ENCODE measurements at places on chromosomes 3 and 15. TPM values are rescaled to one million over a fixed set of nuclear protein-coding genes. Genes with fewer than 3 reads are reported as not detected.
A peak's percentile ranks its signal among the peaks of the same experiment; 100 is the strongest.

GRCh38 chr3:23376516-23377248 lies 173.6 kb downstream of the UBE2E2 start:
- DNase-seq, result peak; percentile 23

DNA sequence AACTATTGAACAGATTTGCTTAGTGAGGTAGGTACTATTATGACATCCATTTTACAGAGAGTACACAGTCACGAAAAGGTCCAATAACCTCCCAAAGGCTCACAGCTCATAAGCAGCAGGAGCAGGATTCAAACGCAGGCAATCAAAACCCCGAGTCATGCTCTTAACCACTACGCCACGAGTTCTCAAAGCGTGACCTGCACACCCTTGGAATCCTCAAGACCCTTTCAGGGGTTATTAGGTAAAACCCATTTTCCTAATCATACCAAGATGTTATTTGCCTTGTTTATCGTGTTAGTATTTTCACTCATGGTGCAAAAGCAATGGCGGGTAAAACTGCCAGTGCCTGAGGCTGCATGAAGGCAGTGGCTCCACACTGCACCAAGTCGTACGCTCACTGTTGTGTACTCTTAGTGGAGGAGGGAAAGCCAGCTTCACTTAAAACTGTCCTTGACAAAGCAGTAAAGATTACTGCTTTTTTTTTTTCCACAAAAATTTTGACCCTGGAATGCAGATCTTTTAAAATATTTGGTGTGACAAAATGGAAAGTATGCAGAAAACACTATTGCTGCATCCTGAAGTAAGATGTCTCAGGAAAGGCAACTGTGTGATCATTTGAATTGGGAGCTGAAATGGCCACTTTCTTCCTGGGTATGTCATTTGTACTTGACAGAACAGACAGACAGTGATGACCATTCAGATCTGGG lies 96.1 kb downstream of the IGF2BP2 start:
- peak; percentile 74 for DNase-seq

- DNase-seq, result no peak
Measured at GRCh38 chr3:142489572-142490323, 41.9 kb upstream of the XRN1 start.

DNA sequence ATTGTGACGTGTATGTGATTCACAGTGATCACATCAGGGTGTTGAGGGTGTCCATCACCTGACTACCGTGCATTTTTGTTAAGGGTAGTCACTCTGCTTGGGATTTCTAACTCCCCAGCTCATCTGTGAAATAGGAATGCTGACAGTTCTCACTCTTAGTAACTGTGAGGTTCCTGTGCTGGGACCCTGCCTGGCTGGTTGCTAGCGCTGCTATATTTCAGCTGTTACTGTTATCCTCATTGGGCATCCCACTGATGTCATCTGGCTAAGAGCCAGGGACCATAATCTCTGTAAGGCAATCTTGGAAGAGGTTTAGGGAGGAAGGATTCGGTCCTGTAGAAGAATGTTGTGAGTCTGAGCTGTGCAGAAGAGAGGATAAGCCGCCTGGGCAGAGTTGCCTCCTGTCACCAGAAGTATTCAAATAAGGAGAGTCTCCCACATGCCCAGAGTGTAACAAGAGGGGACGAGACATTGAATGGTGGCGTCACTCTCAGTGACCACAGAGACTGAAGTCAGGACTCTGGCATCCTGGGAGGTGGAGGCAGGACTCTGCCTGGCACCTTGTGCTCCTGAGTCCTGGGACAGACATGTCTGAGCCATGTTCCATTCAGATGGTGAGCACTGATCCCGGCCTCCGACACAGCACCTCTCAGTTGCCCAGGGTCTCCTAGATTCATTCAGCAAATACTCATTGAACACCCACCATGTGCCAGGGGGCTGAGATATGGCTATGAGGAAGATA lies 52.2 kb downstream of the FBLN2 start:
- peak; percentile 80 for DNase-seq

DNA sequence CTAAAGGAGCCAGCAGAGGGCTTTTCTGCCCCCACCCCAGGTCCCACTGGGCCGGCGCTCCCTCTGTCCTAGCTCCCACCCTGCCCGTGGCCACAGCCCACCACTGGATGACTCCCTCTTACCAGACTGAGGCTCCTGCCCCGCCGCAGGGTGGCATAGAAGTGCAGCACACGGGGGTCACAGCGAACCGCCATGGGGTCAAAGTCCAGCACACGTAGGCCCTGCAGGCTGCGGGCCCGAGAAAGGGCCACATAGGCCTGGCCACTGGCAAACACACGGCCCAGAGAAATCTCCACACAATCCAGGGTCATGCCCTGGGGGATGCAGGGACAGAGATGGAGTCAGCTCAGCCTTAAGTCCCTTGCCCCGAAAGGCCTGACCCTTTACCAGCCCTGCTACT lies 9.0 kb downstream of the PIF1 start:
- no peak for DNase-seq

DNA sequence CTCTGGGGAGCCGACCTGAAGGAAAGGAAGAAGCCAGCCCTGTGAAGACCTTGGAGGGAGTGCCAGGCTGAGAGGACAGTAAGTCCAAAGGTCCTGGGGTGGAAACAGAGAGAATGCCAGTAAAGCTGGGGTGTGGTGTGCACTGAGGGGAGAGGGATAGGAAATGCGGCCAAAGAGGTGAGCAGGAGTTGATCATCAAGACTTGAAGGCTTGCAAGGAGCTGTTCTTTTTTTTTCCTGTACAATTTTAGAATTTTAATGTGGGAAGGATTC lies 73.8 kb downstream of the SYNPR start:
- no peak for DNase-seq

DNA sequence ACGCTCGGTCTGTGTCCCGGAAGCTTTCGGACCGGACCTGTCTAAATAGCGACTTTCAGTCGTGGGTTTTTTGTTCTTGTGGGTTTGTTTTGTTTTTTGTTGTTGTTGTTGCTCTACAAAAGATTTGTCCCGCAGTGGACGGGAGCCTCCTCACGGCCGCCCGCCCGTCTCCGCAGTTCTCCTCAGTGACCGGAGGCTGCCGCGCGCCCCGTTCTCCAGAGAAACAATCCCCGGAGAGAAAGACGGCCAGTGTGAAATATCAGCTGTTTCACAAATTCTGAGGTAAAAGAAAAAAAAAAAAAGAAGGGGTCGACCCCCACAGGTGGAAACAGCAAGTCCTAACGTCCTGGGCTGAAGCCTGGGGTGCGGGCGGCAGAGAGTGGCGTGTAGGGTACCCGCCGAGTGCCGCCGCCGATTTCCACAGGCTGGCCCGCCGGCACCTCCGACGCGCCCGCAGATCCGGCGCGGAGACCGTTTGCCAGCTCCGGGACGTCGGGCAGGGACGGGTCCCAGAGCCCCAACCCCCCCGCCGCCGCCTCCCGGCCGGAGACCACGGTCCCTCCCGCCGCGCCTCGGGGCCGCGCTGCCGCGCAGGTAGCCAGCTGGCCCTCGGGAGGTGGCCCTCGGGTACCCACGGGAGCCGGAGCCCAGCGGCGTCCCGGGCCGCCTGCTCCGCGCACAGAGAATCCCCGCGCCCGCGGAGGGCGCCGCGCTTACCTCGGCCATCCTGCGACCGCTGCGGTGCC lies 478 bp downstream of the BNC1 start:
- DNase-seq, result peak; percentile 60

GRCh38 chr15:90364251-90364650 lies 12.2 kb downstream of the ZNF774 start:
- DNase-seq, result peak; percentile 77

DNA sequence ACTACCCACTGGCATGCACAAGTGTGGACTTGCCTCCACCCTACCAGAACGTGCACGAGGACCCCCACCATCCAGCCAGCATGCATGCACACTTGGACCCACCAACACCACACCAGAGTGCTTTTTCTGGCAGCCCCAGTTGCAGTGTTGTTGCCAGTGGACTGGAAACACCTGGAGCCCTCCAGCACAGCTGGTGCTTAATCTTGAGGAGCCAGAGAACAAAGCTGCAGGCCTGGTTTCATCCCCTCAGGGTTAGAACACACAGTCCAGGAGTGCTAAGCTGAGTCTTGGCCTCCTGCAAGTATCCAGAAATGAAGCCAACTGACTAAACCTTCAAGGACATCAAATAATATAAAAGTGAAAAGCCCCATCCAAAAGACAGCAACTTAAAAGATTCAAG lies 888.0 kb downstream of the NTRK3 start:
- peak; percentile 7 for DNase-seq

- DNase-seq, result no peak
Measured at GRCh38 chr3:22239011-22239410, 488.0 kb upstream of the ZNF385D start.

DNA sequence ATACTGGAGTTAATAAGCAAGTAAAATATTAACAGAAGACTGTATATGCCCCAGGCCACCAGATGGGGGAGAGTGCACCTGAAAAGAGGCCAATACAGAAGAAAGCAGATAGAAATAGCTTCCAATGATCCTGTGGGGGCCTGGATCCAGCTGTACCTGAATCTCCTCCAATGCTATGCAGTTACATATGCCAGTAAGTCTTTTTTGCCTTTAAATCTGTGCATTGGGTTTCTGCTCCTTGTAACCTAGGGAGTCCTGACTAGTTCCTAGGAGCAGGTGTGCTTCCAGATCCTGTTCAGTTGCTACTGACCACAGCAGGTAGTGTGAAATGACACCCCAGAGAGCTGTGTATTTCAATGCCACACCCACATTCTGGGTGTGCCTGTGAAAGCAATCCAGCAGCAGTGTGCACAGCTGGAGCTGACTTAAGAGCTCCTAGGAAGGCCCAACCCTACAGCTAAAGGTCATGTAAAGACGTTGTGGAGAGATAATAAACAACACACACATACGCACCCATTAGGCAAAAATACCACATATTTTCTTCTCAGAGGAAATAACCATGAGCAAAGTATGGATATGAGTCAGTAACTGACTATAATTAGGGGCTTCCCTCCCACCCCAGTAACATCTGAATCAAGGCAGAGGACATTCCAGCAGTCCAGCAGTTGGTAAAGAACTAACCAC lies 62.2 kb upstream of the AKAP13 start:
- DNase-seq, result peak; percentile 89

- DNase-seq, result no peak
Measured at GRCh38 chr3:8864402-8865350, 95.3 kb upstream of the OXTR start.

DNA sequence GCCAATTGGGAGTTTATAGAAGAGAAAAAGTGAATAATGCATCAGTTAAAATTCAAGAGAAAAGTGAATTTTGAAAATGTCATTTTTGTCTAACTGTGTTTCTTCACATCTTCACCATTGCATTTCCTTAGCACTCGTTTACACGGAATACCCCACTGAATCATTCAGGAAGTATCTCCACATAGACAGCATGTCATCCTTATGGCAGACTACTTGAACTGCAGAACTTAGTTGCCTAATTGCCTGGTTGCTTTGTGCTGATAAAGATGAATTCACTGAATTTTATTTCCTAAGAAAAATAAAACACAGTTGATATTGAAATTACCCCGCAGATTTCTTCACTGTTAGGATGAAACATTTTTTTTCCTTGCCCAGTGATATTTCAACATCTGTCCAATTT lies 627.1 kb downstream of the ROBO1 start:
- peak; percentile 90 for DNase-seq

GRCh38 chr15:63497642-63498467 lies 6.5 kb upstream of the USP3 start:
- DNase-seq, result no peak

DNA sequence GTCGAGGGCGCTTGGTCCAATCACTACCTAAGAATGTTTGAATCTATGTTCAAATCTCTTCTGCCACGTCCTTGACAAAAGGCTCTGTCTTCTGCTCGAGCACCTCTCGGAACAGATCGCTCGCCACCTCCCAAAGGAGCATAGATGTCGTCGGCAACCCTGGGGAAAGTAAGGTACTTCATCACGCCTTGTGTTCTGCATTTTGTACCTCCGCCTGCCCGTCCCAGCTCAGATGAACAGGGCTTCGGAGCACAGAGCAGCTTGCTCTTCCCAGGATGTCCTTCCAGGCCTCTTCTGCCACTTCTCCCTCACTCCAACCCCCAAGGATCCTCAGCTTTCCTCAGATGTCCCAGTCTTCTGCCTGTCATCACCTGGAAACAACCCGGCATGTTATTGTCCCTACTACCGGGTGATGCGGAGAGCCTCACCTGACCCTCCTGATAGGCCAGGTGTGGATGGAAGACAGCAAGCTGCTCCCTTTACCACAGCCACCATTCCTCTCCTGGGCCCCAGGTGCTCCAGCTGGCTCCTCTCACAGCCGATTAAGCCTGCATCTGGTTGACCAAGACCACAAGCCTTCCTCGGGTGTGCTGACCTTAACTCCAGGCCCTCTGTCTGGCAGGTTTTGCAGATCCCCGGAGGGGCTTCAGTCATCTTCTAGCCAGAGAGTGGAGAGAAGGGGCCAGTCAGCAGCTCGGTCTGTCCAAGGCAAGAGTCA lies 270.5 kb downstream of the FAM43A start:
- no peak for DNase-seq

- DNase-seq, result no peak
Measured at GRCh38 chr15:89790661-89791060, 14.5 kb downstream of the MESP2 start.

Gene LMAN1L
- not detected for total RNA-seq

Gene TRIM69
- 9.7 TPM for total RNA-seq

Gene C3orf85
- total RNA-seq, result not detected

Gene CPN2
- total RNA-seq, result not detected

Gene ZNF592
- 9.8 TPM for total RNA-seq

Gene PLSCR5
- not detected for total RNA-seq

Gene C2CD4A
- not detected for total RNA-seq

Gene FOXL2
- total RNA-seq, result 3.7 TPM

Gene FEZF2
- not detected for total RNA-seq

Gene CFAP100
- total RNA-seq, result not detected

Gene TPRG1
- total RNA-seq, result not detected

Gene SNUPN
- total RNA-seq, result 33.5 TPM

Gene EPHB3
- 3.0 TPM for total RNA-seq

Gene ITPKA
- total RNA-seq, result 7.7 TPM

Gene XYLB
- total RNA-seq, result 4.1 TPM
